Fibroblast of skin of left biceps (primary cell): ENCODE measurements at places on chromosomes 7 and 10.
A peak's percentile ranks its signal among the peaks of the same experiment; 100 is the strongest.

- no peak for DNase-seq
Observed at GRCh38 chr10:51985336-51985735, 285.9 kb upstream of the CSTF2T start.

DNA sequence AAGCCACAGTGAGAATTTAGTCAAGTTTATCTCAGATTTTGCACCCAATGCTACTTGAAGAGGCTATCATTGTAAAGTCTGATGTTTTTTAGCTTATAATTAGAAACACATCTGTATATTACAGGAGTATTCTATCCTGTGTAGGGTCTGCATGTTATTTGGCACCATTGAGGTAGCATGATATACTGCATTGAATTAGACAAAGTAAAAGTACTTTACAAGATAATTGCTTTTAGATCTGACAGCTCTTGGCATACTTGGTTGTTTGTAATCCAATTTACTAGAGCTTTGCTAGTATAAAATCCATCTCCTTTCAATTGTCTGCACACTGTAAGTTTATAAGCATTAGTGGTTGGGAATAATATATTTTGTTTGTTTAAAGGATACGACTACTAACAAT is 714.3 kb downstream of the ANKRD7 start:
- no peak for DNase-seq

DNA sequence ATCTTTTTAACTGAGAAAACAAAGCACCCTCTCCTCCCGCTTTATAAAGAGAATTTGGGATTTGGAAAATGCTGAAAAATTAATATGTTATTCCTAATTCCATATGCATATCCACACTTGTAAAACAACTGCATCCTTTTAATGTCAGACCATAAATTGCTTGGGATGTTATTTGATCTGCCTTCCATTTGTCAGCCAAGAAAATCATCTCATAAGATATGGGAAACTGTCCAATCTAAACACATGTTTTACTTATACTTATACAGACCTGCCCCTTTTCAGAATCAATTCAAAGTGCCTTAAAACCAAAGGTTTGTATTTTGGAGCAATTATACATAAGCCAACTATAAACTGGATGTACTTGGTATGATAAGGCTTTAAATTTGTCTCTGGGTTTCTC is 595.5 kb upstream of the PFKP start:
- DNase-seq, result no peak

GRCh38 chr7:73470208-73470607 is 36.6 kb downstream of the FZD9 start:
- DNase-seq, result no peak

GRCh38 chr10:3226960-3227744 is 54.6 kb upstream of the PITRM1 start:
- DNase-seq, result peak; percentile 87

GRCh38 chr7:35975851-35976454 is 175.1 kb downstream of the SEPTIN7 start:
- DNase-seq, result peak; percentile 33
